ENCODE measurements at places on chromosomes 11 and 22.

DNA sequence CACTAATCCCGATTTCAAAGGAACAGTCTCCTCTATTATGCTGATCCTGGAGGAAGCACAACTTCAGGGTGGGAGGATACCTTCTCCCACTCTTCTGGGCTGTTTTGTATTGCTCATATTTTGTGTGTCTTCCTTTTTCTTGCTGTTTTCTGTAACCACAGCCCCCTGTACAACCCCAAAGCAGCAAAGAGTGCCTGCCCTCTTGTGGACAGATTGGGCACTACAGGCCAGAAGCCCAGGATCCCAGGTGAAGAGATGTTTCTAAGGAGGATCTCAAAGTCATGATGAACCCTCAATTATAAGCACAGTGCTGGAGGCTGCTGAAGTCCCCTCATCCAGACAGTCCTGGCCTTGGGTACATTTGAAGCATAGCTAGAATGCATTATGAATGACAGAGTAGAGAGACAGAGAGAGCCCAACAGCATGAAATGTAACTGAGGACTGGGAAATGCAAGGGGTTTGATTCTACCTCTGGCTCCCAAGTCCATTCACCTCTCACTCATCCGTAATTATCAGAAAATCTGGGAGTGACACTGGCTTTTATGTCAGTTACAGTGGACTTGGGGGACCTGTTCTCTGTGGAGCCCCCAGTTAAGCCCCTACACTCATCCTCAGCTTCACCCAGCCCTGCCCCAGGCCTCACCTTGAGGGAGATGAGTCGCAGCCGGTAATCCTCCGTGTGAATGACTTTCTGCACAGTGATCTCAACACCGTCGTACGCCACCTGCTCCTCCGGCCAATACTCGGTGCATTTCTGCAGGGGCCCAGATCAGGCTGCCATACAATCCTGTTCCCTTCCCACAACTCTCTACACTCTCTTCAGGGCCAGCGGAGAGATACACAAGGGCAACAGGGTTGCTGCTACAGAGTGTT, 6.2 kb upstream of the IGSF22 start:
- DNase-seq, result peak; percentile 84

DNA sequence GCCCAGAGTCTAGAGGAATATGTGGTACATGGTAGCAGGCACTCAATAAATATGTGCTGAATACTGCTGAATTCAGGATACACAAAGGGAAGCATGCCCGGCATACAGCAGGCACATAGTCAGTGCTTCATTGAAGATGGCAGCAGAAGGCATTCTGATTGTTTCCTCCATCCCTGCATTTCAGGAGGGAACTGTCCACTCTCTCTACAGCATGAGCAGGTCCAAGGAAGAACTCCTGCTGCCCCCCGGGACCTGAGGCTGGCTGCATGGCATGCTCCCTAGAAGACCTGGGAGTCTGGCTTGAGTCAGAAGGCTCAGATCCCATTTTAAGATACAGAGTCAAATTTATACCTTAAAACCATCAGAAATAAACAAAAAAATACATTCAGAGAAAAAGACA, 319.3 kb upstream of the NARS2 start:
- DNase-seq, result no peak

GRCh38 chr11:69840371-69841169, 21.4 kb upstream of the FGF3 start:
- no peak for DNase-seq

GRCh38 chr11:2830030-2830812, 55.4 kb downstream of the CDKN1C start:
- no peak for DNase-seq

- no peak for DNase-seq
These were observed 9.7 kb downstream of the MAML2 start for GRCh38 chr11:96333191-96333719.

- no peak for DNase-seq
These were observed 10.9 kb downstream of the MS4A6A start for GRCh38 chr11:60172011-60172410.

DNA sequence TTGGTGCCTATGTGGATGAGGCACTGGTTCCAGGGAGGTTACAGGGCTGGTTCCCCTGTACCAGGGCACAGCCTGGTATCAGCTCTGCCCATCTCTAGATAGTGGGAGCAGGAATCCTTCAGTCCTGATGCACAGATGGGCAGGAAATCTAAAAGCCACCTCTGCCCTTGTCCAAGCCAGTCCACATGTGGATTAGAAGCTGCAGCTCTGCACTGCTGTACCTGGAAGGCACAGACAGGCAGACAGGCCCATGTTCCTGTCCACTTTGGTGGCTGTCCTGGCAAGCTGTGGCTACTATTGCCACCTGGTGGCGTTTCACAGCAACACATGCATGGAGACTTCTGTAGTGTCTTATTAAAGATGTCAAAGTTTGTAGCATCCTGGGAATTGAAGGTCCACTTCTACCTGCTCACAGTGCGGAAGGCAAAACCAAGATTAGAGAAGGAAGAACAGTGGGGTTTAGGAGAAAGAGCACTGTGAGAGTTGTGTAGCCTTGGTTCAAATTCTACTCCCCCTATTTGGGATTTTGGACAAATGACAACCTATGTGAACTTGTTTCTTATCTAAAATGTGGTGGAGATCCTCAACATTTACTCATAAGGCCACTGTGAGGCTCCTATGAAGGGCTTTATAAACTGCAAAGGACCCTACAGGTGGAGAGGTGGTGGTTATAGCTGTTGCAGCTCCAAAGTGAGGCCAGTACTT, 30.1 kb downstream of the NAV2 start:
- DNase-seq, result peak; percentile 32

DNA sequence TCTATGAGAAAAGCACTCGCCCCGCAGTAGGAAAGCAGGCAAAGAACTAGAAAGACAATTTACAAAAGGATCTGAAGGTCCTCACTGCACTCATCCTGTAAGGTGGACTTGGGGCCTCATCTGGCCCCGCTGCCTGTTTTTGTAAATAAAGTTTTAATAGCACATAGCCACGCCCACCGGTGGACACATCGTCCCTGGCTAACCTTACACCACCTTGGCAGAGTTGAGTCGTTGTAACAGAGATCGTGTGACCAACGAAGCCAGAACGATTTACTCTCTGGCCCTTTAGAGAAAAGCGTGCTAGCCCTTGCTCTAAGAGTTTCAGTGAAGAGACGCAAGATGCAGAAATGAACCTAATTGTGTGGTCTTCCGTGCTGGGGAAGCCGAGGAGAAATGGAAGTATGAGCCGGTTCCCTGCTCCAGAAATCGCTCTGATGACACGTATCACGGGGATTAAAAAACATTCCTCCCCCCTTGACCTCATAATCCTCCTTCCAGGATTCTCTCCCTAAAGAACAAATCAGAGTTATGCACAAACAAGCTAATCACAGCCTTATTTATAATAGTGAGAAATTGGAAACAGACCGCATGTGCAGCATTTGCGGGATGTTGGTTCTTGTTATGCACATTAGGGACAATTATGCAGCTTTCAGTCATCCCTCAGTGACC, 80.1 kb downstream of the CDKN1C start:
- no peak for DNase-seq

DNA sequence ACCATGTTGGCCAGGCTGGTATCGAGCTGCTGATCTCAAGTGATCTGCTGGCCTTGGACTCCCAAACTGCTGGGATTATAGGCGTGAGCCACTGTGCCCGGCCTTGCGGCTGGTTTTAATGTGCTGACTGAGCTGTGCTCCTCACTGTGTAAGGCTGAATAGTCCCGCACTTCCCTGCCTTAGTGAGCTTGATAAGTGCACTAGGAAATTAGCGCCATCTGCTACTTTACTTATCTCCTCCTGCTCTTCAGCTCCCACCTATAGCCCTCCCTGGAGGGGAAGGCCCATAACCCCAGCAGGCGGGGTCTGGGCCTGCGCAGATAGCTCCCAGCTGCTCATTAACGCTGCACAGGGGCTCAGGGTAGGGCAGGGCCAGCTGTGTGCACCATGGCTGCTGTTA, 49.4 kb downstream of the CLMP start:
- DNase-seq, result no peak

DNA sequence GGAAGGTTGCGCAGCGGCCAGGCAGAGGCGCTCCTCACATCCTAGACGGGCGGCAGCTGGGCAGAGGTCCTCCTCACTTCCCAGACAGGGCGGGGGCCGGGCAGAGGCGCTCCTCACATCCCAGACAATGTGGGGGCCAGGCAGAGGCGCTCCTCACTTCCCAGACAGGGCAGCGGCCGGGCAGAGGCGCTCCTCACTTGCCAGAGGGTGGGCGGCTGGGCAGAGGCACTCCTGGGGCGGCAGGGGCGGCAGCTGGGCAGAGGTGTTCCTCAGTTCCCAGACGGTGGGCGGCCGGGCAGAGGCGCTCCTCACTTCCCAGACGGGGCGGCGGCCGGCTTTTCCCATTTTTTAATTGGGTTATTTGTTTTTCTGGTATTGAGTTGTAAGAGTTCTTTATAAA, 20.2 kb upstream of the PTS start:
- DNase-seq, result no peak

DNA sequence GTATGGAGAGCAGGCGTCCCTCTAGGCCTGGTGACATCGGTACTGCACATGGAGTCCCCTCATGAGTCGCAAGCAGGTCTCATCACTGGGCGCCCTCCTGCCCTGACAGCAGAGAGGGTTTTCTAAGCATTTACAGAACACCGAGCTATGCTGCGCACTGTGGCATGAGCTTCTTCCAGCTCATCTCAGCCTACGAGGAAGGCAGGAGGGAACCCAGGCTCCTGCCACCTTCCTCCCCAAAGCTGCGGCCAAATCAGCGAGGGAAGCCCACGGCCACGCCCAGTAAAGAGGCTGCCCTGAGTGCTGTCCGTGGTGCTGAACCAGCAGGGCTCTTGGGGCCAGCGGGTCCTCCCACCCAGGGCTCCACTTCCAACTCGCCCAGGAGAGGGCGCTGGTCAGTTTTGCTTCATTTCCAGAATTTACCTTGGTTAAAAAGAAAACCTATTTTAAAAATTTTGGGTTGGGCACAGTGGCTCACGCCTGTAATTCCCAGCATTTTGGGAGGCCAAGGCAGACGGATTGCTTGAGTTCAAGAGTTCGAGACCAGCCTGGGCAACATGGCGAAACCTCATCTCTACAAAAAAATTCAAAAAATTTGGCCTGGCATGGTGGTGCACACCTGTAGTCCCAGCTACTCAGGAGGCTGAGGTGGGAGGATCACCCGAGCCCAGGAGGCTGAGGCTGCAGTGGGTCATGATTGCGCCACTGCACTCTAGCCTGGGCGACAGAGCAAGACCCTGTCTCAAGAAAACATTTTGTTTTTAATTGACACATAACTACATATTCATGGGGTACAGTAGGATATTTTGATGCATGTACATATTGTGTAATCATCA, 34.2 kb downstream of the PHF21B start:
- DNase-seq, result no peak

DNA sequence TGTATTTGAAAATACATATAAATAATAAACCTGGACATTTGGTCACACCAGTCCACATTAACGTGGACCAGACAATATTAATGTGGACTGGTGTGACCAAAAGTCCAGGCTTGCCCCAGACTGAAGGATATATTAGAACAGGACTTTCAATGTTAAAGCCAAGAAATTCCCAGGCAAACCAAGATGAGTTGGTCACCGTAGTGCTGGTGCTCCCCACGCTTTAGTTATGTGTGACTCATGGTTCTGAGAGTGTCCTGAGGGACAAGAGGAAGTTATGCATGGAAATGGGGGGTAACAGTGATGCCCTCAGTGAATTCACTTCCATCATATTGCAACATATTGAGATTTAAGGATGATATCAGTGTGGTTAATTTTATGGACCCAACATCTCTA, 31.4 kb downstream of the POU2AF1 start:
- DNase-seq, result no peak

DNA sequence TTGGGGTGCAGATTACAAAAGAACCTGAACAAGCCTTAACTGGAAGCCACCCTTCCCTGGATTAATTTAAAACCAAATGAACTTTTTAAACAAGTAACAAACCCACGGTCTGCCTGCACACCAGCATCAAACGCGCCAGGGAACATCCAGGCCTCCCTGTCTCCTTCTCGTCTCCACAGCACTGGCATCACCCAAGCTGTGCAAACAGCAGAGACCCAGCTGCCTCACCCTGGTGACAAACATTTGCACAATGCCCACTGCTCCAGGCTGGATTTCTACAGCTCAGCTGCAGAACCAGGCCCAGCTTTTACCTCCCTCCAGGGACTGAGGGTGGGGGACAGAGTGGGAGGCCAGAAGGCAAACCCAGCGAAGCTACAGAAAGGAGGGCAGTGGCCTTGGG, 7.0 kb downstream of the RPL3 start:
- no peak for DNase-seq

GRCh38 chr11:130798801-130799200, 117.5 kb downstream of the SNX19 start:
- no peak for DNase-seq

DNA sequence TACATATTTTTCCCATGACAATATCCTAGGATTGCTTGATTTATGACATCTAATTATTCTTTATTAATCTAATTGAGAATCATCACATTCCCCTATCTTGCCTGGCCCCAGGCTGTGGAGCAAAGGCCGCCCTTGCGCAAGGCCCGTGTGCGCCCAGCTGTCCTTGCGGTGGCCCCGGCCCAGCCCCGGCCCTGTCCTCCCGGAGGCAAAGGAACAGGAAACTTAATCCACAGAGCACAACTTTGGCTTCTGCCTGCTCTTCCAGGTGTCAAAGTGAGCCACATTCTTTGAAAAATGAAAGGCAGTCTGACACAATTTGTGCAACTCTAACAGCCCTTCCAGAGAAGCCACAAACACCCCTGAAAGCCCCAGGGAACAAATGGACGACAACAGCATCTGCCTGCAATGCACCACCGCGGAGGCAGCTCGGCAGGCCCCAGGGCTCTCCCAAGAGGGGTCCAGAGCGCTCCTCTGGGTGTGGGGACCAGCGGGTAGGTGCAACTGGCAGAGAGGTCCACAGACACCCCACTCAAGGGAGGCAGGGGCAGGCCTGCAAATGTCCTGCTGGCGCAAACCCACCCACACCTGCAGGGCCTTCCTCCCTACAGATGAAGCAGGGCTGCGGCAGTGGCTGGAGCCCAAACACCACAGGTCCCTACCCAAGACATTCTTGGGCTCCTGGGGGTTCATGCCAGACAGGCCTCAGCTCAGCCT, 30.3 kb downstream of the GNB1L start:
- no peak for DNase-seq

- no peak for DNase-seq
These were observed 1.0 kb upstream of the POLD4 start for GRCh38 chr11:67354075-67355022.

DNA sequence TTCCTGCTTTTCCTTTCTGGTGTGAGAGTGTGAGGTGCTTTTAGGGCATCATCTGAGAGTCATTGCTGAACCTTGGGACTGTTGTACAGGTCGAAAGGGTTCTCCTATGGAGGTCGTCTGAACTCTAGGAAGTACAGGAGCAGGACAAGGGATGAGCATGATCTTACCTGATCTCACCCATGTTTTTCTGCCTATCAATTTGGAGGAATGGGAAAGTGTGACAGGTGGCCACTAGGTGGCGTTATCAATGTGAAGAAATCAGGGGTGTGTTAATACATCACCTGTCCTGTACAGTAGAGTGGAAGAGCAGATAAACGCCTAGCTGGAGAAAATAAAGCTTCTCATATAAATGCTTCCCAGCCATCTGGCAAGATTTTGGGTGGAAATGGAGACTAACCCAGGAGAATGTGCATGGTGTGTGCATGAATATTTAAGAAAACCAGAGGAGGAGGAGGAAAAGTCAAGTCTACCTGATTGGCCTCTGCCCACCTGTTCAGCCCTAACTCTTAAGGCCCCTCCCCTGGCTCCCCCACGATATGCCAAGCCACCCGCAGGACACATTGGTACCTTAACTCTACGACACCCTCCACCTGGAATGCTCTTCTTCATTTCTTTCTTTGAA, 72.0 kb upstream of the NARS2 start:
- peak; percentile 47 for DNase-seq

All from memory B cell (primary cell).